ENCODE measurements at places on chromosomes 2 and 18.

GRCh38 chr18:45686891-45687611 is 36.9 kb upstream of the SLC14A1 start:
- no peak for DNase-seq

DNA sequence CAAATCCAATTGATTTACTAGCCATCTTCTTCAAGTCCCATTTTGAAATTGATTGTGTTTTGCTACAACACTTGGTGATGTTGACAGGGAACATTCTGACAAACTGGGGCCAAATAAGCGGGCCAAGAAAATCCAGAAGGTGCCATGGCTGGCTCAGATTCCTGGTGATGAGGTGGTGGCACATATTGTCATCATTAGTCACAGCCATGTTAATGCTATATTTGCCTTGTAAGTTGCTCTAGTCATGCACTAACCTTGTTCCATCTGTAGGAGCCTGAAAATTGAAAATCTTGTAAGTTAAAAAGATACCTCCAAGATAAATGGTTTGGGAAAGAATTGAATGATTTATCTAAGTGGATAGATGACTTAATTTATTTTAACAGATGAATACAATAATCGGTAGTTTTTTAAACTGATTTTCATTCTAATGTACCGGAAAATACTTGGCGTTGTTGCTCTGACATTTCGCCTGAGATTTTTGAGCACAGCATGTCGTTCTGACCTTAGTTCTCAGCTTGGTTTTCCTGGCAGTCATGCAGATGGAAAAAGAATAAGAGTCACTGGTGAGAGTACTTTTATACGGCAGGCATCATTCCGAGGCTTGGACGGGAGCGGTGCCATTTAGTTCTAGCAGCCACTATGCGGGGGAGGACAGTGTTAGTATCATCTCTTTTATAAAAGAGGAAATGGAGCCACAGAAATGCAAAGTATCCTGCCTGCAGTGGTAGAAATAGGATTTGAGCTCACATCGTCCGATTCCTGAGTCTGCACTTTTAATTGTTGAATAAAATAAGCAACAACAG is 133.9 kb downstream of the ZNF532 start:
- no peak for DNase-seq

GRCh38 chr18:63346480-63347183 is 20.4 kb downstream of the KDSR start:
- no peak for DNase-seq

GRCh38 chr18:3712491-3712890 is 262.5 kb downstream of the TGIF1 start:
- DNase-seq = no peak

GRCh38 chr2:106703161-106703560 is 182.8 kb downstream of the ST6GAL2 start:
- DNase-seq = no peak

DNA sequence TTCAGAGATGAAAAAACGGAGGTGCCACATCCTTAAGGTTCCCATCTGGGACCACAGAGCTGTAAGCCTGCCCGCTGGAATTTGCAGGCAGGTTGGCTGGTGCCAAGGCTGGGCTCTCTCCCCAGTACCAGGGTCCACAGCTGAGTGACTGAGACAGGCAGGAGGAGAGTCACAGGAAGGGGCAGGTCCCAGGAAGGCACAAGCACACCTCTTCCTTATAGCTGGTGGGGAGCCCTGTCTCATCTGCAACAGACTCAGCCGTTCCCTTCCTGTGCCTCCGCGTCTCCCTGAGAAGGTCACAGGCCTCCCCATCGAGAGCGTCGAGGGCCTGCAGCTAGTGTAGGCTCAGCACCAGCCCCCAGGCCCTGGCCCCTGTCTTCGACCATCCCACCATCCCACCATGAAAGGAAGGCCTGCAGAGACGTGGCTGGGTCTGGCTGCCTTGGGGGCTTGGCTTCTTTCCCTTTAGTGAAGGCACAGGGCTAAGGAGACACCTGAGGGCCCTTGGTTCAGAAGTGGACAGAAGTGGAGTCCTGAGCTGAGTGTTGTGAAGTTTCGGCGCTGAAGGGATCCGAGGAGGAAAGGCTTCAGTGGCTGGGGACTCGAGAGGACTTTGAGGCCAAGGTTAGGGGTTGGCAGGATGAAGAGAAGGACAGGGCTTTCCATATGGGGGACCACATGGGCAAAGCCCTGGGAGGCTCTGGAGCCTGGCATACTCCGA is 26.8 kb downstream of the GLI2 start:
- no peak for DNase-seq

Data from COR-L47 (cell line).